A549 treated with dexamethasone at 1 μM for 4 hours (cell line): ENCODE measurements at places on chromosomes 2 and 18. TPM values are rescaled to one million over a fixed set of nuclear protein-coding genes. Genes with fewer than 3 reads are reported as not detected.

SULT1C4 gene
- total RNA-seq, result not detected in 5 replicates

MSH2 gene
- 33.4 to 37.9 TPM (median 36.9 TPM) in 5 replicates for total RNA-seq

PSMD14 gene
- total RNA-seq, result 93.6 to 120 TPM (median 101 TPM) in 5 replicates

AMER3 gene
- not detected in 5 replicates for total RNA-seq

CLIP4 gene
- total RNA-seq, result 14.4 to 24.3 TPM (median 20.9 TPM) in 5 replicates

PLGLB1 gene
- 0.59 to 0.86 TPM (median 0.66 TPM) in 5 replicates for total RNA-seq

TMEM200C gene
- total RNA-seq, result not detected in 5 replicates

ARHGEF4 gene
- 7.8 to 15.5 TPM (median 11.2 TPM) in 5 replicates for total RNA-seq

COLEC12 gene
- 0.02 to 0.06 TPM (median 0.03 TPM) in 5 replicates for total RNA-seq

ZSWIM2 gene
- total RNA-seq, result not detected in 5 replicates

GATA6 gene
- total RNA-seq, result 0.86 to 1.8 TPM (median 1.5 TPM) in 5 replicates

STARD6 gene
- 0.21 TPM in 1 of 5 replicates, not detected in the others for total RNA-seq

CYBRD1 gene
- total RNA-seq, result 26.2 to 35.1 TPM (median 33.0 TPM) in 5 replicates

LIPG gene
- total RNA-seq, result 0.17 to 0.36 TPM (median 0.25 TPM) in 5 replicates

NAT8 gene
- total RNA-seq, result not detected in 5 replicates

TOGARAM2 gene
- 0.15 to 0.27 TPM (median 0.21 TPM) in 4 of 5 replicates, not detected in the other for total RNA-seq

MYO5B gene
- 6.9 to 8.7 TPM (median 7.3 TPM) in 5 replicates for total RNA-seq

BIN1 gene
- 30.3 to 35.7 TPM (median 35.0 TPM) in 5 replicates for total RNA-seq

RIT2 gene
- total RNA-seq, result not detected in 5 replicates

BBS5 gene
- total RNA-seq, result 4.4 to 5.8 TPM (median 5.0 TPM) in 5 replicates

AOX1 gene
- total RNA-seq, result 5.0 to 6.8 TPM (median 5.4 TPM) in 5 replicates

IL37 gene
- 0.23 TPM in 1 of 5 replicates, not detected in the others for total RNA-seq

DLX2 gene
- 0.36 to 0.77 TPM (median 0.64 TPM) in 5 replicates for total RNA-seq

RUFY4 gene
- total RNA-seq, result not detected in 5 replicates

TFCP2L1 gene
- 18.1 to 32.0 TPM (median 31.5 TPM) in 5 replicates for total RNA-seq

BOD1L2 gene
- not detected in 5 replicates for total RNA-seq

MEP1B gene
- total RNA-seq, result 0.05 to 0.09 TPM (median 0.08 TPM) in 3 of 5 replicates, not detected in the others

KLHL30 gene
- total RNA-seq, result 0.15 to 0.27 TPM (median 0.21 TPM) in 5 replicates

MMADHC gene
- 80.8 to 92.4 TPM (median 84.7 TPM) in 5 replicates for total RNA-seq

DLX1 gene
- 2.3 to 2.9 TPM (median 2.6 TPM) in 5 replicates for total RNA-seq

KCNE4 gene
- total RNA-seq, result 0.32 to 0.90 TPM (median 0.46 TPM) in 5 replicates

ALPG gene
- total RNA-seq, result 0.37 to 0.74 TPM (median 0.49 TPM) in 5 replicates

RRM2 gene
- total RNA-seq, result 178 to 256 TPM (median 244 TPM) in 5 replicates

DDX18 gene
- total RNA-seq, result 65.1 to 80.3 TPM (median 71.1 TPM) in 5 replicates

MOGAT1 gene
- total RNA-seq, result not detected in 5 replicates

ATP6V1C2 gene
- 0.11 to 0.37 TPM (median 0.14 TPM) in 5 replicates for total RNA-seq

ITGAV gene
- total RNA-seq, result 53.6 to 116 TPM (median 94.5 TPM) in 5 replicates

AQP4 gene
- total RNA-seq, result 0.13 TPM in 1 of 5 replicates, not detected in the others

DYNAP gene
- not detected in 5 replicates for total RNA-seq

IKZF2 gene
- 0.17 to 0.55 TPM (median 0.38 TPM) in 5 replicates for total RNA-seq

POMC gene
- total RNA-seq, result 0.09 to 0.10 TPM in 2 of 5 replicates, not detected in the others

EIPR1 gene
- 36.0 to 39.6 TPM (median 38.4 TPM) in 5 replicates for total RNA-seq

SLC23A3 gene
- total RNA-seq, result 0.45 to 0.75 TPM (median 0.55 TPM) in 5 replicates

GKN2 gene
- 1.5 to 2.9 TPM (median 2.0 TPM) in 5 replicates for total RNA-seq

FAM237A gene
- not detected in 5 replicates for total RNA-seq

SGPP2 gene
- total RNA-seq, result 0.46 to 0.84 TPM (median 0.51 TPM) in 5 replicates

DHRS9 gene
- 3.4 to 4.6 TPM (median 3.9 TPM) in 5 replicates for total RNA-seq

FBXO15 gene
- total RNA-seq, result 0.61 to 0.91 TPM (median 0.73 TPM) in 5 replicates

INHBB gene
- total RNA-seq, result 22.0 to 35.9 TPM (median 28.5 TPM) in 5 replicates

HOXD11 gene
- total RNA-seq, result 5.1 to 6.3 TPM (median 5.8 TPM) in 5 replicates

MORN2 gene
- total RNA-seq, result 33.7 to 48.2 TPM (median 36.6 TPM) in 5 replicates
